ENCODE measurements at places on chromosomes 5 and 9. TPM values are rescaled to one million over a fixed set of nuclear protein-coding genes. Genes with fewer than 3 reads are reported as not detected.
A peak's percentile ranks its signal among the peaks of the same experiment; 100 is the strongest.

Gene HEMGN
- not detected for total RNA-seq

Gene SLC36A3
- total RNA-seq = not detected

Gene GLDC
- total RNA-seq = 7.4 TPM

Gene CNTFR
- total RNA-seq = 5.0 TPM

Gene SKIC3
- 84.0 TPM for total RNA-seq

Gene MAPKAP1
- 67.6 TPM for total RNA-seq

- no peak for DNase-seq
Measured at GRCh38 chr5:138489683-138490061, 24.4 kb downstream of the EGR1 start.

DNA sequence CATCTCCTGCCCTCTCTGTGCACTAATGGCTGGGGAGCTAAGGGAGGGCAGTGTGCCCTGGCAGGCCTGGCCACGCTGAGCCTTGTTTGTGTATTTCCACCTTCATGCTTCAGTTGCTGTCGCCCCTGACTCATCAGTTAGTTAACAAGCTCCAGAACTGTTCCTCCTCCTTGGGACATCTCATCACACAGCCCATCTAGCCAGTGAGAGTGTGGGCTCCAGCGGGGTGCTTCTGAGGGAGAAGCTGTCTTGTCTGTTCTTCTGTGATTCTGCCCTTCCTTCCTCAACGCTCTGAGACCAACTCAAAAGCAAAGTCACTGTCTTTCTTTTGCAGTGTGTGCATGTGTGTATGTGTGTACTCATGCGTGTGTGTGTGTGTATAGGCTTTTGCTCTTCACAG is 58.3 kb upstream of the CPEB4 start:
- no peak for DNase-seq

DNA sequence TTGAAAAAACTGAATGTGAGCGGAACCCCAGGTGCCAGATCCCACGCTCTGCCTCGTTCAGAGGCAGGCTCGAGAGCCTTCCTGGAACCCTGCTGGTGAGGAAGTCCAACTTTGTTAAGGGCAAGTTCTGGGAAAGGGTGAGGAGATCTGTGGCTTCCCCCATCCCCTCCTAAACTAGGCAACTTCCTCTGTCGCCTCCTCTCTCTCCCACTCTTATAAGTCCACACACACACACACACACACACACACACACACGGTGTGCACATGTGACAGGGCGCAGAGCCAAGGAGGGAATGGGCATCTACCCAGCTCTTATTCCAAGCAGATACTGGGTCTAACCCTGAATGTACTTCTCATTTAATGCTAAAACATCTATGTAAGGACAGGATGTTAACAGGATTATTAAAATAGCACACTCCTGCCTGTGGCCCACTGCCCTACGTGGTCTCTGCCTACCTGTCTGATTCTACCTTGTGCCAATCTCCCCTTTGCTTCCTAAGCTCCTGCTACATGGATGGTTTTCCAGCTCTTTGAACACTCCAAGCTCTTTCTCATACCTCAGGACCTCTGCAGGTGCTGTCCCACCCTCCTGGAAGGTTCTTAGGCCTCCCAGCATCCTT is 72.4 kb upstream of the FBXW11 start:
- peak; percentile 52 for DNase-seq

- DNase-seq = no peak
Measured at GRCh38 chr5:84260939-84261338, 123.7 kb downstream of the EDIL3 start.

- DNase-seq = no peak
Measured at GRCh38 chr9:137757613-137758029, 120.0 kb upstream of the CACNA1B start.

DNA sequence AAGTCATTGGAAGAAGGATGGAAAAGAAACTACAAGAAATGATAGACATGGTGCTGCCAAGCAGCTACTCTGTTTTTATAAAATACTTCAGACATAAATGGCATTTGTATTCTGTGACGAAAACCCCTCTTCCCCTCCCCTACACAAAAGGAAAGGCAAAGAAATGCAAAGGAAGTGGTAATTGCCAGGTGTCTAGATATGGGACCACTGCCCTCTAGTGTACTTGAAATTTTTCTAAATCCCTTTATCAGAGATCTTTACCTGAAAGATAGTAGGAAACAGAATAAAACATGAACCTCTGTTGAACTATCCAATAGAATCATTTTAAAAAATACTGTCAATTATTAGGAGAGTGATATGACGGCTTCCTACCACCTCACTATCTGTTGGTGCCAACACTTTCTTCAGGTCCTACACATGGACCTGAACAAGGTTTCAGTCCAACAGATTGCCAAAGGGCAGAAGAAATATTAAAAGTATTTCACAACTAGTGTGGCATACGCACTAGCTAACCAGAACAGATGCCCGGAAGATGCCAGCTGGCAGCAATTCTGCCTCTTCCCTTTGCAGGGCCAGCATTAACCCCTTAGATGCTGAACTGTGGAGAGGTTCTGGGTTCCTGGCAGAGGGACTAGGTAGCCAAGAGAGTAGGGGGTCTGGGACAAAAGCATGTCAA is 104.1 kb downstream of the TSSK1B start:
- DNase-seq = no peak

DNA sequence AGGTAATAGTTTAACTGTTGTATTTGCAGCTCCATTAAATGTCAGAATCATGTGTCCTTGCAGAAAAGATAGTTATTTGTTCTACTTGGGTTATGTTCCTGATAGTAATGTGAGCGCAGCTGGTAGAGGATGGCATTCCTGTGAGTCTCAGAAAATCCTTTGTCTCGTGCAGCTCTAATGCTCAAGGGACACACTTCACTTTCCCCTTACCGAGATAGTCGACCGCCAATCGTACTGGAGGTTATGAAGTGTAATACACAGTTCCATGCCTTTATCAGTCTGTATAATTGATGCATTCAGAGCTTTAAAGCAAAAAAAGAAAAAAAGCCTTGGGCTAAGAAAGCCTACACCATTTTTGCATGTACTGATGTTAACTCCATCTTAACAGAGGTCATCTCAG is 60.2 kb upstream of the SRP19 start:
- DNase-seq = no peak

GRCh38 chr5:135154197-135154596 is 120.2 kb upstream of the PITX1 start:
- DNase-seq = no peak

Data from suprapubic skin (tissue), 4 donors.